AG09309 (cell line): ENCODE measurements at places on chromosomes 12 and 14.

DNA sequence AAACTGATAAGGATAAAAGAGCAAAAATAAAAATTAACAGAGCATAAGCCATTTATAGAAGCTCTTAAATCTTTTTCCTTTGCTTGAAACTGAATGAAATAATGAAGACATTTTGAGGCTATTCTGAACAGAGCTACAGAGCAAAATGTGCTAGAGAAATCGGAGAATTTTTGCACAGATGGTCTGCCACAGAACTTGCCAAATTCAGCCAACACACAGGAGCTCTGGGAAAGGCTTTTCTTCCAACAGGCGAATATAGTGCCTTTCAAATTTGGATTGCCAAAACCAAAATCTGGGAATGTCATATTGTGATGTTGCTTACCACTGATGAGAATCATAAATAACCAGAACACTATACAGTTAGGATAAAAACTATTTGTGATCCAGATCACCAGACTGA, 406.3 kb downstream of the RPL10L start:
- DNase-seq = no peak

DNA sequence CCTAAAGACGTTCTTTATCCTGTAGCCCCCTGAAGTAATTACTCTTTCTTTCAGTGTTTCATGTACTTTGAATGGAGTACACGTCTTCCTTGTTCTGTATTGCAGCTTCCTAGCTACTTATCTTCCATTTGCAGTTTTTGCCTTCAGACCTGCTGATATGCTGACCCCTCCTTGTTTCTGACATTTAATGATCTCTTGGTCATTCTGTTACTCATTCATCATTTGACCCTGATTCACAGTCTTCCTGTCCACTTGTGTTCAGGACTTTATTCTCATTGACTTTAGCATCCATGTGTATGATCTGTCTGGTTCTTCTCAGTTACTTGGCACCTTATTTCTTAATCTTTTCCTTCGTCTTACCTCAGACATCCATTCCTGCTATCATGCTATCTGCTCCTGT, 22.2 kb downstream of the CPSF2 start:
- no peak for DNase-seq

DNA sequence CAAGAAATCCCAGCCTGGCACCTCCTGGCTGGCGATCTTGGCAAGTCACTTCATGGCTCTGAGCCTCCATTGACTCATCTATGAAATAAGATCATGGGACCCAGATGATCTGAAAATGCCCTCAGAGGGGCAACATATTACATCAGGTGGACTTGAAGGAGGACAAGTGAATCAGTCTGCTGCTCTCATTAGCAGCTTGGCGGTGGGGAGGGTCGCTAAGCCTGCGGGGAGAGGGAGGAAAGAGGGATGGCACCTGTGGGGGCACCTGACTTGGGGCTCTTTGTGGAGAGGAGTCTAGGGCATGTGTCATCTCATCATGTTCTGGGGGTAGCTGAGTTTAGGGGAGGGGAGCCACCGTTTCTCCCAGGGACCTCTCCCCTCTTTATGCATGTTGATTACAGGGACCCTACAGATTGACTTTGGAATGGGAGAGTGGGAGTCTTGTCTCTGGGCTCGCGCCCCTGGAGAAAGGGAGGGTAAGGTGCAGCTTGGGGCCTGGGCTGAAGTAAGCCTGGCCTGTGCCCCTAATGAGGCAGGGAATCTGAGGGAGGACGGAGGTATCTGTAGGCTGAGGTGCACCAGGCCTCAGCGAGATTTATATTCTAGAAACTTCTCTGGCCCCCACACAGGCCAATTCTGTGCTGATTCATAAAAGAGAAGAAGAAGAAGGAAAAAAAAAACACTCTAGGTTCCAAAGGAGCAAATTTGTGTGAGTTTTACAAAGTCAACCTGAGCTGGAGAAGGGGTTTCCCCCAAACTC, 29.3 kb upstream of the BATF start:
- no peak for DNase-seq

DNA sequence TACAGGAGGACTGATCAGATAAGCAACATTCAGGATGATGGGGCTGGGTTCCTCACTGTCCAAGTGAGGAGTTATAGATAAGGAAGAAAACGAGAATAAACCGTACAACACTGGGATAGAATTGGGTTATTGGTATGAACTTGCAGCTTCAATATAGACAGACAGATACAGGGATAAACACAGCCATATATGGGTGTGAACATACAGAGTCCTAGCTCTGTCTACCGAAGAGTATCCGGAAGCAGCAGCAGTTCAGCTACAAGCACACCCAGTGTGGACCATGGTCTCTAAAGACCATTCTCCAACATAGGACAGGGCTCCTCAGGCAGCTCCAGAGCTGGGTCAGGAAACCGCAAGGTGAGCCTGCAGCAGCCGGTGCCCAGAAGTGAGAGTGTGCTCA, 40.8 kb downstream of the CDC42BPB start:
- no peak for DNase-seq

- DNase-seq = no peak
Measured at GRCh38 chr12:39592295-39592694, 27.3 kb downstream of the ABCD2 start.

GRCh38 chr12:14936224-14936861, 2.0 kb downstream of the ERP27 start:
- DNase-seq = no peak

- no peak for DNase-seq
Measured at GRCh38 chr12:2733493-2734355, 61.0 kb upstream of the FKBP4 start.
